Articular chondrocyte of knee joint (primary cell): ENCODE measurements at places on chromosomes 16 and 17. TPM values are rescaled to one million over a fixed set of nuclear protein-coding genes. Genes with fewer than 3 reads are reported as not detected.

SPEM1 gene
- total RNA-seq = not detected in 2 replicates

NPIPB8 gene
- under 0.01 TPM in 1 of 2 replicates, not detected in the other for total RNA-seq

DRC7 gene
- total RNA-seq = 0.32 TPM in 1 of 2 replicates, not detected in the other

KRT33B gene
- not detected in 2 replicates for total RNA-seq

CD300E gene
- total RNA-seq = under 0.01 TPM in 1 of 2 replicates, not detected in the other

KRTAP9-8 gene
- total RNA-seq = not detected in 2 replicates

C16orf87 gene
- 6.8 and 8.6 TPM in 2 replicates for total RNA-seq

SERPINF2 gene
- total RNA-seq = 0.11 and 0.13 TPM in 2 replicates

TLCD2 gene
- total RNA-seq = 5.3 and 5.9 TPM in 2 replicates

TBC1D3C gene
- 0.32 TPM in 1 of 2 replicates, not detected in the other for total RNA-seq

ALDH3A1 gene
- 5.6 and 9.3 TPM in 2 replicates for total RNA-seq

USP43 gene
- total RNA-seq = 0.26 and 0.32 TPM in 2 replicates

TBC1D16 gene
- total RNA-seq = 23.9 and 29.1 TPM in 2 replicates

HID1 gene
- 0.32 TPM in 1 of 2 replicates, not detected in the other for total RNA-seq

TK2 gene
- total RNA-seq = 57.0 and 67.9 TPM in 2 replicates

CCL4 gene
- total RNA-seq = not detected in 2 replicates

RHBDL1 gene
- 0.65 and 1.2 TPM in 2 replicates for total RNA-seq

PERCC1 gene
- total RNA-seq = not detected in 2 replicates

CACNG5 gene
- total RNA-seq = not detected in 2 replicates

ATP2A3 gene
- 3.7 and 3.9 TPM in 2 replicates for total RNA-seq

HCRT gene
- total RNA-seq = not detected in 2 replicates

CDK5RAP3 gene
- 51.1 and 55.5 TPM in 2 replicates for total RNA-seq

AOC3 gene
- total RNA-seq = 0.13 and 0.54 TPM in 2 replicates

C16orf54 gene
- total RNA-seq = not detected in 2 replicates

TPSG1 gene
- total RNA-seq = not detected in 2 replicates

KRTAP2-3 gene
- total RNA-seq = 0.26 and 1.1 TPM in 2 replicates

C17orf107 gene
- total RNA-seq = 2.3 and 2.5 TPM in 2 replicates

CEP112 gene
- total RNA-seq = 10.6 and 15.1 TPM in 2 replicates

PDILT gene
- total RNA-seq = not detected in 2 replicates

NEURL4 gene
- total RNA-seq = 7.7 and 13.2 TPM in 2 replicates

PNPO gene
- total RNA-seq = 46.6 and 47.6 TPM in 2 replicates

HAS3 gene
- total RNA-seq = 9.4 and 12.3 TPM in 2 replicates

CHRNE gene
- total RNA-seq = 0.65 TPM in 2 replicates

SULT1A2 gene
- total RNA-seq = 0.13 and 0.65 TPM in 2 replicates

KLHDC4 gene
- total RNA-seq = 14.6 and 21.2 TPM in 2 replicates
